Stimulated activated CD8-positive, alpha-beta memory T cell treated with anti-CD3 and anti-CD28 coated beads, Interleukin-2, amount 100 ng/mL, for 1 hour (primary cell): ENCODE measurements at places on chromosomes 5 and 9.

DNA sequence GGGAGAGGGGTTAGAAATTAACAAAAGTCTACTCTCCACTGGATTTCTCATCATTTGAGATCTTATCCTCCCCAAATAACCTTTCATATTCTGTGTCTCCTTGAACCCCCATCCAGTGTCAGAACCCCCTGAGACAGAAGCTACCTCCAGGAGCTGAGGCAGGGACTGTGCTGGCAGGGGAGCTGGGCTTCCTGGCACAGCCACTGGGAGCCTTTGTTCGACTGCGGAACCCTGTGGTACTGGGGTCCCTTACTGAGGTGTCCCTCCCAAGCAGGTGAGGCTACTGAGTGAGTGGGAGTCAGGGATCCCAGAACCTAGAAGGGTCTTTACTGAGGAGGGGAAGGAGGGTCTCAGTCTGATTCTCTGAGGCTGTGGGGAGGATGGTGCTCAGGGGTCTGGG is 1.9 kb downstream of the SLC4A9 start:
- no peak for DNase-seq

DNA sequence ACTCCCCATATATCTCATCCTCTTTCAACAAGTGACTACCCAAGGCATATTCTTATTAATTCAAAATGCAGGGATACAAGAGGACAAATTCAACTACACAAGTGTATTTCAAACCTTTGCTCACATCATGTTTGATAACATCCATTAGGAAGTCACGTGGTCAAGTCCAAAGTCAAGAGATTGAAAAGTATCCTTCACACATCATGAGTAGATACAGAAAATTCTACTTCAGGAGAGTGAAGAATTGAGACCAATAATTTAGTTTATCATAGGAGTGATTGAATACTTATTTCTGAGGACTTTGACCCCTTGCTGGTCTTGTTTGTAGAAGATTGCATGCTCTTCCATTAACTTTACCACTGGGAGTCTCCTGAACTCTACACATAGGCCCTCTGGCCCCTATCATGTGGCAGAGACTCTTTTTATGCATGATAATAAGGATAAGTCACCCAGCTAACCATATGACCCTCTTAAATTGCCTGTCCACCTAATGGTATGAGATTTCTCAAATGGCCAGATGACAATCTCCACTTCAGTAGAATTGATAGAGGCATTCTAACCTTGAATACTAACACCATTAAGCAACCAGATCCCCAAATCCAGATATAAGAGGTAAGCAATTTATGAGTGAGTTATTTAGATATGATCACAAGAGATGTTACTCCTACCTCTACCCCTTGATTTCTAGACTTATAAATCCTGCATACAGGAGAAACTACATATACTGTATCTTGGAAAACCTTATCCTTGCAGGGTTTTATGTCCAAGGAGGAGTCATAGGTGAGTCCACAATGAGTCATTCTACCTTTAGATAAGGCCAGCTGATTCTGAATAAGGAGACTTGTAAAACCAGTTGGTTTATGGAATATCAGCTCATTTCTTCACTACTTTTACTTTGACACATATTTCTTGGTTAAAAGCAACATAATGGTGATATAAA is 26.6 kb upstream of the SLC46A2 start:
- DNase-seq, result no peak

- DNase-seq, result no peak
Observed at GRCh38 chr9:38043931-38044623, 24.9 kb downstream of the SHB start.

DNA sequence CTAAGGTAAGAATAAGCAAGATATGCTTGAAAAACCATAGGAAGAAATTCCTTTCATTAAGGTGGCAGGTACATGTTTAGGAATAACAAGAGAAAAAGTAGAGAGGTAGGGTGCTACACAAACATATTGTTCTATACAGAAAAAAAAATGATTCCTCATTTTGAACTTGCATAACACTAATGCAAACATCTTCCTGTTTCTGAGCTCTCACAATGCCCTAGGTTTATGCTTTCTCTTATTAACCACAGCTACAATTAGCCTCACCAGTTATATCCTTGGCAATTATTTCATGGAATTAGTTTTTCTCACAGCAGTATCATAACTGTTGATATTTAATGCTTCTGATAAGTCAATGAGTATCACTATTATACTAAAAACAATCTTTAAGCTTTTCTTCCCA is 20.7 kb downstream of the CEMIP2 start:
- no peak for DNase-seq

DNA sequence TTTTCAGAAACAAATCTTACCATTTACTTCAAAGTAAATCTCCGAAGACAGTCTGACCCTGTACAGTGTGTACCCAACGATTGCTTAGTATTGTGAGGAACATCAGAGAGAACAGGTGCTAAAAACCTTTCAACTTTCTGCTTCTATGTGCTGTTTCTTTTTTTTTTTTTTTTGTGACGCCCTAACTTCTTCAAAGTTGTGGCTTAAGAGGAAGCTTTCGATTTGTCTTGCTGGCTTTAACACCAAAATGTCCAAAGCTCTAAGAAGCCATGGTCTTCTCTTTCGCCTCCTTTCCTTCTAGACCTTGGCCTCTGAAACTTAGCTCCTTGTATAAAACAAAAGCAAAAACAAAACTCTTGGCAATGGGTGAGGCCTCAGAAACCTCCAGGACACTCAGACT is 1.2 kb downstream of the TNFSF8 start:
- DNase-seq, result no peak

GRCh38 chr5:37811866-37812265 is 28.0 kb downstream of the GDNF start:
- DNase-seq, result no peak

- DNase-seq, result no peak
Observed at GRCh38 chr5:38347896-38348295, 89.5 kb downstream of the EGFLAM start.

- DNase-seq, result no peak
Observed at GRCh38 chr5:54676481-54677340, 159.2 kb downstream of the SNX18 start.

DNA sequence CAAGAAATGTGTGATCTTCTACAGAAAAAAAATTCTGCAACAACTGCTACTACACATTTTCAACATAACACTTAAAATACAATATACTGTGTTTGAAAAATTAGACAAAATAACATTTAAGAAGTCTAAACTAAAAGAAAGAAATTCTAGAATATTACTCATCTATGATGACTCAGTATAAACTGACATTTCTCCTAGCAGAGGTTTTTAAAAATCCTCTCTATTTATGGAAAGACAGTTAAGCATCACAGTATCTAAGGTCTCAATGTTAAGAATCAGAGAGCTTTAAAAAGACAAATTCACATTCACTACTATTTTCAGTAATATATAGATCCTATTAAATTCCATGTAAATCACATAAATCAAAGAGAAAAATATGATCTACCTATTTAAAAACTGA is 61.3 kb downstream of the NR2F1-AS1 start:
- DNase-seq, result no peak

GRCh38 chr9:110864011-110864410 is 174.3 kb downstream of the LPAR1 start:
- no peak for DNase-seq

DNA sequence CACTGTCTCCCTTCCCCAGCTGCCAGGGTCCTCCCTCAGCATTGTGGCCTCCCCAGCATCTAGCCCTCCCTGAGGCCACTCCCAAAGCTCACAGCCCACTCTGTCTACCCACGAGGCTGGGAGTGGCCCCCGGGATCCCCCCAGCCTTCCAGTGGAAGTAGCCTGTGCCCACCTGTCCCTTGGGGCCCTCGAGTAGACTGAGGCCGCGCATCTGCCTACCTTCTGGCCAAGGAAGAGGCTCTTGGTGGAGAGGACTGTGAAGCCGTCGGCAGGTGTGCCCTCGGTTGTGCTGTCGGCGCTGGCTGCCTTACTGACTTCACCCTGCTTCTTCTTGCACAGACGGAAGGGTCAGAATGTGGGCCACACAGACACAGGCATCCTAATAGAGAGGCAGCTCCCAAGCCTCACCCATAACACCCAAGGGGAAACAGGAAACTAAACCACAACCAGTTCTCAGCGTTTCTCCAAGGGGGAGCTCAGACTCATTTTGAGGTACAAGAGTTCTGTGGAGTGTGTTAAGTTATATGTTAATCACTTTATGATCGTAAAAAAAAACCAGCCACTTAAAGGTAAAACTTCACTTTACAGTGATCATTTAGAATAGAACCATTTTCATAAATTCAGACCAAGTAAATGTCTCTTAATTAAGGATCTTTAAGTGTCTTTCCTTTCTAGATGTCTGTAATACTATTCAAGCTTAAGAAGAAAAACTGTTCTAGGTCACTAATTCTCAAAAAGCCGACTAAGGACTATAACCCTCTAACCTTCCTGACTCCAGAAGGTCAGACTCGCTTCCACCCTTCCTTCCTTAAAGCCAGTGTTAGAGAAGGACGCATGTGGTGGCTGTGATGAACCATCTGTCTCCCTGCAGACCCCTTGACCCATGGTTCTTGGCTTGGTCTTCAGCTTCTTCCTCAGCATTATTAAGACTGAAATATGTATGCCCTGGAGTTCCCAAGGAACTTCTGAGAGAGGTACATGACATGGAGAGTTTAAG is 38.5 kb downstream of the MACROH2A1 start:
- no peak for DNase-seq

GRCh38 chr5:151917904-151918303 is 6.7 kb downstream of the GLRA1 start:
- DNase-seq, result no peak

DNA sequence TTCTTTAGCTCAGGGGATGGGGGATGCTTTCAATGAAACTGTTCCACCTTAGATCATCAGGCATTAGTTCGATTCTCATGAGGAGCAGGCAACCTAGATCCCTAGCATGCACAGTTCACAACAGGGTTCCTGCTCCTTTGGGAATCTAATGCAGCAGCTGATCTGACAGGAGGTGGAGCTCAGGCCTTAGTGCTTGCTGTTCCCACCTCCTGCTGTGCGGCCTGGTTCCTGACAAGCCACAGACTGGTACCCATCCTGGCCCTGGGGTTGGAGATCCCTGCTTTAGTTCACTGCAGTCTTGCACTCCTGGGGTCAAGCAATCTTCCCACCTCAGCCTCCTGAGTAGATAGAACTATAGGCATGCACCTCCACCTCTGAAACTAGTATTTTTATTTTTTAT is 1369.8 kb upstream of the NUDT12 start:
- no peak for DNase-seq

DNA sequence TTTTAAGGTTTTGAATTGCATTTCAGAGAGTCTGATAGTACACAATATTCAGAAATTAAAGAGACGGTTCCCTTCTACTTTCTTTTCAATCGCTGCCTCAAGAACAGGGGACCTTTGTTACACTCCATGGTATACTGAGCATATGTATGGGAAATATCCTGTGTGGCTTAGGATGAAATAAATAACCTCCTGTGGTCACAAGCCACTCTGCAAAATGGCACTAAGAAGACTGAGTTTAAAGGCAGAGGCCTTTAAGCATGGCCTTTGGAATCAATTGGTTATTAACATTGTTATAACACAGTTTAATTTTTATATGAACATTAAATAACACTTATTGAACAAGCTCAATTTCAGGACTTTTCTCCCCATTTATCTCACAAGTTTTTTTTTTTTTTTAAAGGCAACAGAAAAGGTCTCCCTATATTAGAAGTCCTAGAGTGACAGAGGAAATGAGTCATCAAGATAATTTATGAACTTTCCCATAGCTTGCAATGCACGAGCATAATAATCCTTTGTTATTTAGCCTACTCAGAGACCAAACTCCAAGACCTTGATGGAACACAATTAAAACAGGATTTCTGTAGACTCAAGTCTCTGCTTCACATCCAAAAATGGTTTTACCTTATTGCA is 341.9 kb downstream of the TMEM167A start:
- DNase-seq, result no peak

DNA sequence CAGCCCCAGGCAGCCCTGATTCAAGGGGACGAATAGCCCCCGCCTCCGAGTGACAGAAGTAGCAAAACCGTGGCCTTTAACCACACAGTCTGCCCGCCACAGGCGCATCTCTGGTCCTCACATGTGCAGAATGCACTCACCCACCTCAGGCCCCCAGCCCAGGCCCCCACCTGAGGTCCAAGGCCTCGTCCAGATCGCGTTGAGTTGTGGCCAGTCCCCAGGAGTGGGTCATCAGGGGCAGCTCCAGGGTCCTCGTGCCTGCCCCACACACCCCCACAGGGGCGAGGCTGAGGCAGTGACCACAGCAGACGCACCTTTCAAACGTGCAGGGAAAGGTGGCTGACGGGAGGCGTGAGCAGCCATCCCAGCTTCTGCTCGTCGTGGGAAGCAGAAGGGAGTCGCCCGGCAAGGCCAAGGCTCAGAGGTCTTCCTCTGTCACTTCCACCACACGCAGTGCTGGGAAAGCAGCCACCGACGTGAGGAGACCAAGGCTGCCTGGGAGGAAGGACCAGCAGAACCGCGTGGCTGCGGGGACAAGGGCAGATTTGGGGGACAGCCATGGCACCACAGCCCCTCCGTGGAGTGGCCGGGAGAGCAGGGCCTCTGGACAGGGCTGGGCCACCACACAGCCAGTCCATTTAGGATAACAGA is 77.8 kb upstream of the OTULINL start:
- no peak for DNase-seq

- DNase-seq, result no peak
Observed at GRCh38 chr5:2991884-2992283, 240.4 kb upstream of the IRX2 start.

DNA sequence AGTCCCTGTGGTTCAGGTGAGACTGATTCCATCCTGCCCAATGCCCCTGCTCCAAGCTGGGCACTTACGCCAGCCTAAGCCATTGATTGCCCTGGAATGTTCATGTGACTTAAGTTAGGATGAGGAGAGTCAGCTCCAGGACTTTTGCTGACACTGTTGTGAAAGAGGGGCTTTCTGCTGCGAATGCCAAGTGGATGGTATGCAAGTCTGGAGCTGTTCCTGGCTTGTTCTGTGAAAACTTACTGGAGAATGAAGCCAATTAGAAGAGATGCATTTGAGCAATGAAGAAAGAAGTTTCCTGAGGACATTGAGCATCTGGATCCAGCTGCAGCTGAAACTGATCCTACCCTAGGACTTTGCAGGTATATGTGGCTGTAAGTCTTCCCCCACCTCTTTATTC is 61.2 kb upstream of the ZFR start:
- DNase-seq, result no peak

GRCh38 chr9:13267743-13268142 is 11.7 kb downstream of the MPDZ start:
- DNase-seq, result no peak

DNA sequence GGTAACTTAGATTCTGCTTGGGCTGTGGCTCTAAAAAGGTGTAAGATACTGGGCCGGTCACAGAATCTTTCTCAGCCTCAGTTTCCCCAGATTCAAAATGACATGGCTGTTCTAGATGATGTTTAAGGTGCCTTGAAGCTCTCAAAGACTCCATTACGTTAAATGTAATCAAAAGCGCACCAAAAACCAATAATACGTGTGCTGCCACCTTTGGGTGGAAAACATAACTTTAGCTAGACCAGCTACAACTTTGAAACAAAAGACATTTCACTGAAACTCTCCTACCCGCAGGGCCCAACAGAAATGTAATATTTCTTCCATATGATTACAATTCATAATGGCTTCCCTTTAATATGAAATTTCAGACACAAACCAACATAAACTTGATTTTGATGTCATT is 35.0 kb upstream of the PCSK5 start:
- DNase-seq, result no peak
